Activated naive CD4-positive, alpha-beta T cell (primary cell): ENCODE measurements at places on chromosomes 1 and 21.

- DNase-seq, result no peak
Observed at GRCh38 chr1:167071286-167071685, 18.9 kb downstream of the GPA33 start.

DNA sequence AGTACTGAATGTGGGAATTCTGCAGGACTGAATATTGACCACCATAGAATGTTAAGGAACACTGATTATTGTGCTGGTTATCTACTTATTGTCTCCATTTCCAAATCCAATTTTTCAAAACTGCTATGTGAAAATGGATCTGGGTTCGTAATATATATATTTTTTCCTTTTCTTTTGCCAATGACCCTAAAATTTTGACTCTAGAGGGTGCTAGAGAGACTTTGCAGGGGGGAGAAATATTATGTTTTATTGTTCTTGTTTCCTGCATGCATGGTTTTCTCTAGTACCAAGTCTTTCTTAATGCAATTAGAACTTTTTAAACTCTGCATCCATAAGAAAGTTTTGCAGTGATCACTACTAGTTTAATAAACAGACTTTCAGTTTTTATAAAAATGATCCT is 1256.9 kb downstream of the BRINP3 start:
- no peak for DNase-seq

DNA sequence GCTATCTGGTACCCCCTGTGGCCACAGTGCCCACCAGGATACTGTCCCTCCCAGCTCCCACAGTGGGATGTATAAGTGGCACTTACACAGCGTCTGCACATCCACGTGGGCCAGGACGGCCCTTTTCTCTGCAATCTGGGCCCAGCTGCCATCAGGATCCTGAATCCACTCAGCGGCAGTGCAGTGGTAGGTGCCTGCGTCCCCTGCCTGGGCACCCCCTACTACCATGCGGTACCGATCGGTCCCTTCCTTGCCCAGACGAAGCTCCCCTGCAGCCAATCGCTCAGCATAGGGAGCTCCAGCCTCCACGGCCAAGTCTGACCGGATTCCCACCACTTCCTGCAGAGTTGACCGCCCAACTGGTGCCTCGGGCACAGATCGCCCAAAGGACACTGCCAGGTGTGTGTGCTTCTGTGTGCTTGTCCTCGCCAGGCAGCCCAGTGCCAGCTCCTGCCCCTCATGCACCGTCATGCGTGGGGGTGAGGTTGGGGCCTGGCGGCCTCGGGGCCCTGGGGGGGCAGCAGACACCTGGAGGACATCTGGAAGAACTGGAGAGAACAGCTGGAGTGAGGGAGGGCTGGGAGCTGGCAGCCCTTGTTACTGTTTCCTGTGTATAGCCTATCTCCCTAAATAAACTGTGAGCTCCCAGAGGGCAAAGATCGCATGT is 4.7 kb downstream of the IGSF8 start:
- DNase-seq, result no peak

DNA sequence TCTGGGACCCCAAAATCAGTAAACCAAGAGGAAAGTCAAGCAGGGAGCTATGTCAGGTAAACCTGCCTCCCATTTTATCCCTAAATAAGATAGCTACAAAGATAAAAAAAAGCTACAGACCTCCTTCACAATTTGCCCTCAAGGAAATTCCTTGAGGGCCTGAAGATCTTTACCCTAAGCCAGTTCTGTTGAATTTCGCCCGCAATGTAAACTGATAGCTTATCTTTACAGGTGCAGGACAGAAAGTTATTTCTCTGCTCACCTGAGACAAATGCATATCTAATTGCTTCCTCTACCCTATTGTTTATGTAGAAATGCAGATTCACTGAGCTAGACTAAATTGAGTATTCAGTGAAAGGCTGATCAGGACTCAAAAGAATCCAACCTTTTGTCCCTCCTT is 153.4 kb upstream of the CHRM3 start:
- DNase-seq, result no peak

- no peak for DNase-seq
Observed at GRCh38 chr1:206699626-206700025, 14.9 kb downstream of the MAPKAPK2 start.
